Heart left ventricle (tissue), 16 donors: ENCODE measurements at places on chromosomes 12 and 14. TPM values are rescaled to one million over a fixed set of nuclear protein-coding genes. Genes with fewer than 3 reads are reported as not detected.

GRCh38 chr12:74468401-74468800 is 69.2 kb upstream of the ATXN7L3B start:
- no peak for DNase-seq

Gene CD27
- total RNA-seq, result not detected

Gene SIX6
- total RNA-seq, result not detected

- DNase-seq, result no peak
These were observed 335 bp downstream of the GCN1 start for GRCh38 chr12:120194226-120194533.

DNA sequence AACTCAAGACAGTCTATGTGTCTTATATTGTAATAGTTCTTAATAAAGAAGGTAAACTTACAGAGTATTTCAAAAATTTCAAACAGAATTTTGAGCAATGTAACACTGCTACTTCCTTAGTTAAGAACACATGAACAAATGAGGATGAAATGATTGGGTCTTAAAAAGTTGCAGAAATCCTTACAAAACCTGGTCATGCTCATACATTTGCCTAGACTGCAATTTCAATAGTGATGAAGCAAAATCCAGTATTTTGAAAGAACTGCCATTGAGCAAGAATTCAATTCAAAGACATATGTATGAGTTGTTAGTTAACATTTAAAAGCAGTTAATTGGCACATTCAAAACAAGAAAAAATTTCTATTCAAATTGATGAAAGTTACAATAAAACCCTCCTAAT is 17.8 kb upstream of the HIF1A start:
- no peak for DNase-seq

DNA sequence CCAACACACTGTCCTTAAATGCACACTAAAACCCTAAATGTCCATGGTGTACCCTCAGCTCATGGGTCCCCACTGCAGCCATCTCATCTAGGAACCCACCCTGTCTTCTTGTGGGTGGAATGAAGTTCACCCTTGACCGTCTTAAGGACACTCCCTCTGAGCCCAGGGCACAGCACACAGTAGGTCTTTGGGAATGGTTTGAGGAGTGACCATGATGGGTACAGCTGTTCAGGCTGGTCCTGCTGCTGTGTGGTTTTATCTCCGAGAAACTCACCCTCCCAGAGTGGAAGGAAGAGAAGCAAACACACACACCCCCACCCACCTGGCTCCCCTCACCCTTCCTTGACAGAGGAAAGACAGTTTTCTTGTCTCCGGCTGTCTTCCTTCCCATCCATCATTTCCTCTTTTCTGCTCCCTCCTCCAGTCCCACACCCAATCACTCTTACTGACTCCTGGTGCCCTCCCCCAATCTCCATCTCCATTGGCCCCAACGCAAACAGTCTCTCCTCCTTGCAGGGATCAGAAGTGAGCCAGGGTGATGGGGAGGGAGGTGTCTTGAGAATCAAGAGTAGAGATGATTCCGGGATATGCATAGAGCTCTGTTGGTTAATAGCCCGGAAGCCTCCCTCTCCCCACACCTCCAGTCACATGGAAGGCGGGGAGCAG is 105.9 kb upstream of the LHX5 start:
- DNase-seq, result no peak

Gene MGST1
- total RNA-seq, result 52.9 TPM

Gene OVCH1
- not detected for total RNA-seq

- DNase-seq, result no peak
These were observed 455.1 kb downstream of the BTG1 start for GRCh38 chr12:91690531-91690930.

DNA sequence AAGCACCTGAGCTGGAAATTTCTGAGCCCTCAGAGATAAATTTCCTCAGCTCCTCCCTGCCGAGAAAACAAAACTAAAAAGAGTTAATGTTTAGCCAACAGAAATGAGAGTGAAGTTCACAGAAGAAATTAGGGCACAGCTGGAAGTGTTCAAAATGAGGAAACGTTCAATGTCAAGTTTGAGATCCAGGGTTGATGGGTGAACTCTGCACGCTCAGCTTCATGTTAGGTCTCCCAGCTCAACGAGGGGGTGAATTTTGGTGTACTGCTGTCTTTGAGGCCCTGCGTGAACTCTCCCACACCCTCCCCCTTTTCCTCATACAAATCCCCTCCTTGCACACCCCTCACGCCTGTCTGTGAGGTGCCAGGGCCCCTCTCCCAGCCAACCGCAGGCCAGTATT is 13.3 kb upstream of the OAS3 start:
- DNase-seq, result no peak

Gene OR10G3
- not detected for total RNA-seq

GRCh38 chr12:68352067-68352466 is 19.9 kb upstream of the MDM1 start:
- no peak for DNase-seq

Gene HAL
- 0.10 TPM for total RNA-seq

Gene RPGRIP1
- total RNA-seq, result 0.12 TPM

DNA sequence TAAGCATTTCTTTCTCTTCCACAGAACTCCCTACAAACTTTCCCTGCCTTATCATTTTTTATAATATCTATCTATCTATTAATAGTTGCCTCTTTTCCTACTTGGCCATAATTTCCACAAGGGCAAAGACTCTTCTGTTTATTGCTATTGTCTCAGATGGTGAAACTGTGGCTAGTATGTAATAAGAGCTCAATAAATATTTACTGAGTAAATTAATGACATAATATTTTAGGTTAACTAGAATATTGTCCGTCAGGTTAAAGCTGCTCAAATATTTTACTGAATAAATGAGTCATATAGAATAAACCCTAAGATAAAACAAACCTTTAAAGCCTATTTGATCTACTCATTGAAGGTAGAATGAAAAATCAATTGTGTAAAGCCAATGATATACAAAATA is 240.5 kb downstream of the PPFIA2 start:
- DNase-seq, result no peak

- DNase-seq, result no peak
These were observed 26.4 kb downstream of the GLIPR1L1 start for GRCh38 chr12:75360920-75361319.

DNA sequence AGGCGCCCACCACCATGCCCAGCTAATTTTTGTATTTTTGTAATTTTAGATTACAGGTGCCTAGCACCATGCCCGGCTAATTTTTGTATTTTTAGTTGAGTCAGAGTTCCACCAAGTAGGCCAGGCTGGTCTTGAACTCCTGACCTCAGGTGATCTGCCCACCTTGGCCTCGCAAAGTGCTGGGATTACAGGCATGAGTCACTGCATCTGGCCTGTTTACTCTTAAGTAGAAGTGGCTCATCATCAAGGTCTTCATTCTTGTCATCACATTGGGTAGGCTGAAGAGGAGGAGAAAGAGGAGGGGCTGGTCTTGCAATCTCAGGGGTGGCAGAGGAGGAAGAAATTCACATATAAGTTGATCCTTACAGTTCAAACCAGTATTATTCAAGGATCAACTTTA is 152.4 kb upstream of the ATP2B1 start:
- no peak for DNase-seq

Gene GLS2
- total RNA-seq, result 0.80 TPM

Gene PRH2
- total RNA-seq, result not detected

DNA sequence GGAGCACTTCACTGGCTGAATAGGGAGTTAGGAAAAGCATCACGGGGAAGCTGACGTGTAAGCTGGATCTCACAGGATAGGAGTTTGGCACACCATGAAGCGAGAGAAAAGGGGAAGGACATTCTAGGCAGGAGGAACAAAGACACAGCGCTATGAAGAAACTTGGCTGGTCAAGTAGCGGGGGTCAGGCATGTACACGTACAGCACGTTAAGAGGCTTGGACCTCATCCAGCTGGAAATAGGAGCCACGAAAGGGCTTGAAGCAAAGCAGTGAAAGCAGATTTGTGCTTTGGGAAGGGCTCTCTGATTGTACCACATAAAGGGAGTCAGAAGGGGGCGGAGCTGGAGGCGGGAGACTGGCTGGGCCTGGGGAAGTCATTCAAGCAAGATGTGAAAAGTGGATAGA is 19.6 kb upstream of the GALNT8 start:
- peak; percentile 73 for DNase-seq

Gene ZNF384
- total RNA-seq, result 25.2 TPM

- DNase-seq, result no peak
These were observed 3.3 kb upstream of the C14orf93 start for GRCh38 chr14:23013054-23013748.

GRCh38 chr12:121713257-121713777 is 765 bp downstream of the TMEM120B start:
- DNase-seq, result peak; percentile 27

- DNase-seq, result no peak
These were observed 19.5 kb upstream of the LRRC10 start for GRCh38 chr12:69630191-69630590.

Gene CPNE6
- total RNA-seq, result 0.52 TPM

Gene SMCO2
- not detected for total RNA-seq

- peak; percentile 88 for DNase-seq
These were observed 4.3 kb upstream of the CD9 start for GRCh38 chr12:6195665-6196535.

- DNase-seq, result no peak
These were observed 5.6 kb downstream of the DDX47 start for GRCh38 chr12:12818701-12819100.

GRCh38 chr14:96409701-96410100 is 17.8 kb downstream of the AK7 start:
- no peak for DNase-seq

- peak; percentile 80 for DNase-seq
These were observed at the start of gene ELK3 for GRCh38 chr12:96193725-96194575. Gene ELK3, plus strand, starts transcription at chr12:96194375.

Gene CCDC177
- total RNA-seq, result not detected

GRCh38 chr12:2023365-2023764 is 19.1 kb upstream of the DCP1B start:
- DNase-seq, result no peak

Gene NKX2-1
- total RNA-seq, result not detected

Gene FAM90A1
- total RNA-seq, result 0.14 TPM

DNA sequence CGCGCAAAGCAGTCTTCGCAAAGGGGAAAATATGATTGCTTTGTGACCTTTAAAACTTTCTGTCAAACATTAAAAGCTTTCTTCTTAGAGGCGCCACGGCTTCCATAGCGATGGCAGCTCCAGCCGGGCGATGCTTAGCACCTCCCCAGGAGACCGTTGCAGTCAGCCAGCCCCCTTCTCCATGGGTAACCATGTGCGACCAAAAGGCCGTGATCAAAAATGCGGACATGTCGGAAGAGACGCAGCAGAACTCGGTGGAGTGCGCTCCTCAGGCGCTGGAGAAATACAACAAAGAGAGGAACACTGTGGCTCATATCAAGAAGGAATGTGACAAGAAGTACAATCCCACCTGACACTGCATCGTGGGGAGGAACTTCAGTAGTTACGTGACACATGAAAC is 12.7 kb upstream of the STON2 start:
- DNase-seq, result no peak

DNA sequence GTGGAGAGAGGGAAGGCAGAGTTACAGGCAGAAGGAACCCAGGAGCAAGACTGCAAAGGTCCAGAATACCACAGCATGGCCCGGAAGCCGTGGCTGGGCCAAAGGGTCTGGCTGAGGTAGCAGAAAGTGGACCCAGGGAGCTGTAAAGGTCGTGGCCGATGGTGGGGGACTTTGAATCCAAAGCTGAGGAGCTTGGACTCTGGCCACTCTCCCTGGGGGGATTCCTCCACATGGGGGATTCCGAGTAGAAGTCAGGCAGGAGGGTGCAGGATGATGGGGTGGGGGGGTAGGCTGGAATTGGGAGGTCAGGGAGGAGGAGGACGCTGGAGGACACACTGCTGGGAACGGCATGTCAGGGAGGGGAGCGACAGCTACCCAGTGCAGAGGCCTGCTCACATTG is 125.2 kb downstream of the GCH1 start:
- DNase-seq, result no peak

GRCh38 chr12:13905794-13906193 is 75.6 kb downstream of the GRIN2B start:
- no peak for DNase-seq

DNA sequence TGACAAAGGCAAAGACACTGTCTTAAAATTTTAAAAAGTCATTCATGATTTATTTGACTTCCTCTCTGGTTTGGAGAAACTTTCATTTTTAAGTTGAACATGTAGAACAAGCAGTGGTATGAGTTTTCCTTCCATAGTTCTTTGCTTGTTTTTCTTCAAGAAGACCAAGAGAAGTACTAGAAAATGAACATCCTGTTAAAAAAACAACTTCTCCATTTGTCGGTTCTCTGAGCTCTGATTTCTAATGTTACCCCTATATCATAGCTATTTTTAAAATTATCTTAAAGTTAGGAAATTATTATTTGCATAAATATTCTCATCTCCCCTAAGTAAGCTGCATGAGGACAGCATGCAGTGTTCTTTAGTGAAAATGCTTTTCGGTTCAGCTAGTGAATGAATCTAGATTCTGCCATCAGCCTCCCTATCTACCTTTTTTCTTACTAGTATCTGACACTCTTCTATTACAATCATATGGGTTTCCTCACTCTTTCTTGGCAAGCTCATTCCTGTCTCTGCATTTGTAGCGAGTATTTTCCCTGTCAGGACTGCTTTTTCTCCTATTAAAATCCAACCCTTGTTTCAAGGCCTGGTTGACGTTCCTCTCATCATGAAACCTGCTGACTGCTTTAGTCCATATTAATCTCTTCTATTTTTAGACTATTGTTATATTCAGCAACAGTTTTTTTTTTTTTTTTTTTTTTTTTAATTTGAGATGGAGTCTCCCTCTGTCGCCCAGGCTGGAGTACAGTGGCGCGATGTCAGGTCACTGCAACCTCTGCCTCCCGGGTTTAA is 15.8 kb downstream of the DIP2B start:
- no peak for DNase-seq

DNA sequence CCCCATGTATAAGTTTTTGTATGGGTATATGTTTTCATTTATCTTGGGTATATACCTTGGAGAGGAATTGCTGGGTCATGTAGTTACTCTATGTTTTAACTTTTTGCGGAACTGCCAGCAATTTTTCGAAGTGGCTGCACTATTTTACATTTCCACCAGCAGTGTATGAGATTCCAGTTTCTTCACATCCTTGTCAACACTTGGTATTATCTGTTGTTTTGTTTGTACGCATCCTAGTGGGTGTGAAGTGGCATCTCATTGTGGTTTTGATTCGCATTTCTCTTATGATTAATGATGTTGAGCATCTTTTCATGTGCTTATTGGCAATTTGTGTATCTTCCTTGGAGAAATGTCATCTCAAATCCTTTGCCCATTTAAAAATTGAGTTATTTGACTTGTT is 6.9 kb downstream of the ANKRD13A start:
- DNase-seq, result no peak
